ENCODE measurements at places on chromosomes 6 and 20.

DNA sequence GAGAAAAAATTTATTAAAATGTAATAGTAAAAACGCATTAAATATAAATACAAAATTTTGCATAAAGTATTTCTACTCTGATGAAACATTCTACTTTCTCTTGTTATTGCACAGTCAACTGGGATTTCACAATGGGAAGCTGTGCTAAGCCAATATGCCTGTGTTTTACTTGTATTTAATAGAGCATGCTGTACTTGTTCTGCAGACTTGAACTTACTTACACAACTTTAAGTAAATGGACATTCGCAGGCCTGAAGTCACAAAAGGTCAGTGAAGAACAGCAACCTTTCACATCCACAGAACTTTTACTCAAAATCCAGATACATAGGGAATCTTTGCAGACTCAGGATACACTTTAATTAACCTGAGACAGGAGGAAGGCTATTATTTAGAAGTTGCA is 409.5 kb downstream of the BTBD3 start:
- no peak for DNase-seq

DNA sequence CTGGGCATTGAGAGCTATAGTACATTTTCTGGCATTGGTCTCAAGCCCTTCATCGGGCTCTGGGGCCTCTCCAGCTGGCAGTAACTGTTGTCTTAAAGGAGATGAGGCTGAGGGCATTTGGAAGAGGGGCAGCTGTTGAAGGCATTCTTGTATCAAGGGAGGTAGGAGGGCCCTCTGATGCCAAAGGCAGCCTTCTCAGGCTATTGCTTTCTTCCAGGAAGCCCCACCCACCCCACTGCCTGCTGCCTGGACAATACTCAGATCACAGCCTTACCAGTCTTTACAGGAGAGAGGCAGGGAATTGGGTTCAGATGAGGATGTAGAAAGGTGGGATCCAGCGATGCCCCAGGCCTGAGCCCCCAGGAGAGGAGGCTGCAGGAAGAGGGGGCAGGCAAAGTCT is 46.0 kb downstream of the CPXM1 start:
- DNase-seq: no peak

DNA sequence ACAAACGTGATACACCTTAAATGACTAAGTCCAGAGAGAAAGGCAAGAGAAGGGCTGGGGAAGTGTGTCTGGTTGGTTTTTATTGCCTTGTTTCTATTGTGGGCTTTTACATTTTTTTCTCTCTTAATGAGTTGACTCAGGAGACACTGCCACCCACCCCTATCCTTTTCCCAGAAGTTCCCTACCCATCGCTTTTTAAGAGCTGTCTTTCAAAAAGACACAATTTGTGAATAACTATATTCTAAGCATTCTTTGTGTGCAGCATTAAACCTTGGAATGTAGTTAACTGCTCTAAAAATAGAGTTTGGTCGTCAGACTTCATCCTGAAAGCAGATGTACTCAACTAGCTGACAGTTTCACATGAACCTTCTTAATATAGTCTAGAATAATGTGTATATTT is 174.9 kb downstream of the ISM1 start:
- DNase-seq: no peak

GRCh38 chr20:11492846-11493245 is 424.8 kb upstream of the BTBD3 start:
- DNase-seq: no peak

DNA sequence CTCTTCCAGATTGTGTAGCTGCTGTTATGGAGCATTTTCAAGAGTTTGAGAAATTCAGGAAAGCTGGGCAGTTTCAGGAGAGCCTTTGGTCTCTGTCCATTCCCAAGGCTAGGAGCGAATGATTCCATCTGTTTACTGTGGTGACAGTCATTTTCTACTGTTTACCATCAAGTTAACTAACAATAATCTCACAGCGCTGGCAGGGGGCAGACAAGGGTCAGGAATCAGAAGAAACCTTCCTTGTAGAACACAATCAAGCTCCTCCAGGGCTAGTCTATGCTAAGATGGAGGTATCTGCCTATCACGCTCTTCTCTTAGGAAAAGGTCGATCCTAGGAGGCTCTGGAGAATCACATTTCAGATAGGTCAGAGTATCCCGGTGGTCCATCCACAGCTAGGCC is 293.9 kb downstream of the KIF16B start:
- no peak for DNase-seq

GRCh38 chr6:144576871-144577270 is 291.7 kb downstream of the UTRN start:
- DNase-seq: no peak

DNA sequence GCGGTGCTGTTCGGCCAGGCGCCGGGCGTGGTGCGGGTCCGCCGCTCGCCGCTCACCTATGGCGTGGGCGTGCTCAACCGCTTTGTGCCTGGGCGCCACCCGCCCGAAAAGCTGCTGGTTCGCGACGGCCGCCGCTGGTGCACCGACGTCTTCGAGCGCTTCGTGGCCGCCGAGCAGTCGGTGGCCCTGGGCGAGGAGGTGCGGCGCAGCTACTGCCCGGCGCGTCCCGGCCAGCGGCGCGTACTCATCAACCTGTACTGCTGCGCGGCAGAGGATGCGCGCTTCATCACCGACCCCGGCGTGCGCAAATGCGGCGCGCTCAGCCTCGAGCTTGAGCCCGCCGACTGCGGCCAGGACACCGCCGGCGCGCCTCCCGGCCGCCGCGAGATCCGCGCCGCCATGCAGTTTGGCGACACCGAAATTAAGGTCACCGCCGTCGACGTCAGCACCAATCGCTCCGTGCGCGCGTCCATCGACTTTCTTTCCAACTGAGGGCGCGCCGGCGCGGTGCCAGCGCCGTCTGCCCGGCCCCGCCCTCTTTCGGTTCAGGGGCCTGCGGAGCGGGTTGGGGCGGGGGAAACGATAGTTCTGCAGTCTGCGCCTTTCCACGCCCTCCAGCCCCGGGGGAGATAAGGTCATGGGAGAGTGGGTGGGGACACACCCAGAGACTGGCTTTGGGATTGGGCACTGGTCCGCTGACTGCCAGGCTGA is 15.7 kb downstream of the ADISSP start:
- DNase-seq: no peak

DNA sequence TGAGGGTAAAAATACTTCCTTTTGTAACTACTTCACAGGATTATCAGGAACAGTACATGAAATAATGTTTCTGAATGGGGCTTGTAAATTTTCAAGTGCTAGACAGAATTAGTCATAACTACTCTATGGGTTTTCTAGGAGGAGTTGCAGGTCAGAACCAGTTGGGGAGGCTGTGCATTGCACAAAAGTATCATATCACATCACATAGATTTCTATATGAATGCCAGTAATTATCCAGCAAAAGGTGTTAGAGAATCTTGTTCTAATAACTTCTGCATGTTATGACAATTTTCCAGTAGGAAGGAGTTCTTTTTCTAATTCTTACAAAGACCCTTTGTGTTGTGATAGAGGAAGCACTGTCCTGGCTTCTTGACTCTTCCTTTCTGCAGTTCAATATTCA is 551.6 kb downstream of the COL12A1 start:
- no peak for DNase-seq

DNA sequence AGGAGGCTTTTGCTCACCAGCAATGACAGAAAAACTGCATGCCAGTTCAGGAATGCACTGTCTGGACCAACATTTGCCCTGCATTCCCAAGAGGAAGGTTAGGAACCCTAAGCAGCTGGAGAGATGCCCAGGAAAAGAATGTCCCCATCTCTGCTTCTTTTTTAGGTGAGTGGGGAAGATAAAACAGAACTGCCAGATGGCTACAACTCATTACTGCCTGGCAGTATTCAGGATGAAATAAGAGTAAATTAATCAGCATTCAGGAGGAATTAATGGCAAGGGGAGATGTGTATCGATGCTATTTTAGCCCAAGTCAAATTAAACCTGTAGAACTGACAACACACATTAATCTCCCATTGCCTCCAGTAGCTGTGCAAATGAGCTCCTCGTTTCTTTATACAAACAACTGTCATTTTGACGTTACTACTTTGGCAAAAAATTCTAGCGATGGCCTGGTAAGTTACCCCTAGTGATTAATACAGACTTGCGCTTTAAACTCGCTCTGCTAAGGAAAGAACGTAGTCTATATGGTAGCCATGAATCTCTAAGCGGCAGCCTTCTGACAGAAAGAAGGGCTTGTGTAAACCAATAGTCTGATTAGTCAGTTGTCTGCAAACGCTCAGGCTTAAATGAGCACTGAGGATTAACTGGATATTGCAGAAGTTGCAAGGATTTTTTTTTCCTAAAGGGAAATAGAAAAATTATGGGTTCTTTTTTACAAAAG is 16.7 kb upstream of the SMLR1 start:
- DNase-seq: no peak

Measured in SHP77 treated with DMSO at 0.1 percent for 48 hours (cell line).